Motor neuron (in vitro differentiated cells): ENCODE measurements at places on chromosomes 7 and 10. TPM values are rescaled to one million over a fixed set of nuclear protein-coding genes. Genes with fewer than 3 reads are reported as not detected.

DNA sequence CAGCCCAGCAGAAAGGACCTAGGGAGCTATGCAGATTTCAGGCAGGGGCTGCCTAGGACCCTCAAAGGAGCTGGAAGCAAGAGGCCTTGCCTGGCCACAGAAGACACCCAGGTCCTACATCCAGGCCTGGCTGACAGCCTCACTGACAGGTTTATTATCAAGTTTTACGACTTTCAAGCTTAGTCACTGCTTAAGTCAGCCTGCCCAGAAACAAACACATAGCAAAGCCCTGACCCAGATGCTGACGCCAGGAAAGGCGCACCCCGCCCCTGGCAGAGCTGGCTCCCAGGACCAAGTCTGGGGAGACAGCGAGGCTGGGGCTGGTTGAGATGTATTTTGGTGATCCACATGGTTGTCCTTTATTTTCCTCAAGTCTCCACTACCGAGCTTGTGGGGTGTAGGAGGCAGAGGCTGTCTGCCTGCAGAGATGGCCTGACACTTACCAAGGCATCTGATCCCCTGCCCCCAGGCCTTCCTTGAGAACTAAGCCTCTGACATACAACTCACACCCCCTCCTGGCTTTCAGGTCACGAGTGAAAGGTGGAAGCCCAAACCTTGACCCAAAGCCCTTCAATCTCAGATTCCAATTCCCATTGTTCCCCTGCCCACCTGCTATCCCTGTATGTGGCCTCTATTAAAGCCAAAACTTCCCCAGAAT, 80.7 kb upstream of the EMX2 start:
- peak; percentile 98 for ATAC-seq

- ATAC-seq, result no peak
Measured at GRCh38 chr7:25455683-25456251, 227.5 kb upstream of the NPVF start.

- ATAC-seq, result no peak
Measured at GRCh38 chr10:77614778-77615625, 22.6 kb downstream of the KCNMA1 start.

DNA sequence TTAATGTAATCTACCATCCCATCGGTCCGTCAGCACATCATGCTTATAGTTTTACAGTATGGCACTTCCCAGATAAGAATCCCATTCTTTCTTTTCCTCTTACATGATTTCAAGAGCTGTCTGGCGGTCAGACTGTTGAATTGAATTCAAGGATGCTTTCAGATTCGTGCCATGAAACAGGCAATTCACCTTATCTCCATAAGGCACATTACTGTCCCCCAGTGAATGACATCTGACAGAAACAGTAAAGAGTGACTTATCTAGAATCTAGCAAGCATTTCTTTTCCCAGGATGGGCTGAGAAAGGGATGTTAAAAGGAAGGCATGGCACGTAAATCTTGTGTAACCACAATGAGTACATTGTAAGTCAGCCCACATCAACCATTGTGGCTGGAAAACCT, 61.1 kb upstream of the SEM1 start:
- no peak for ATAC-seq

NUTM2A gene
- total RNA-seq, result 4.7 and 4.9 TPM in 2 replicates

GRCh38 chr7:130491841-130492522, at the start of gene MEST:
Gene MEST, plus strand, starts transcription at chr7:130492085. Its CDS starts 229 bp downstream, at chr7:130492314.
- ATAC-seq, result peak; percentile 68

DNA sequence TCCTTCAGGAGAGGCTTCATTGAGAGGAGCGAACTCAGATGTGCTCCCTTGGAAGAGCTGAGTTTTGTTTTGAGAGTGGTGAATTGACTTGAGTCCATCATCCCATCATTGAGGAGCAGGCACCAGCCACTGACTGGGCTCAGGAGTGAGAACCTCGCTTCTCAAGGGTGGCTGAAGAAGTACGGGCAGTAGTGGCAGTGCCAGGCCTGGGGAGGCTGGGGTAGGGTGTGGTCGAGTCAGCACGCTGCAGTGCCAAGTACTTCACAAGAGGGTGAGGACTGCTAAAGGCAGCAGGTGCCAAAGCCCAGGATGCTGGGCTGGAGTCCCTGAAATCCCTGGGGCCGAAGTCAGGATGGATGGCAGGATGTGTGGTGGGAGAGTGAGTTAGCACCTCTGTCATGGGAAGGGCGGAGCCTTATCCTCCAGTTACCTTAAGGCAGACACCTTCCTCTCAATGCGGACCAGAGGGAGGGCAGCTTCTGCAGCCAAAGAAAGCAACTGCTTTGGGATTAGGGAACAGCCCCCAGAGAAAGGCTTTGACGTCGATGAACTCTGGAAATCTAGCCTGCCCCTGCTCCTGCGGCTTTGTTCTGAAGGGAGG, 210.3 kb downstream of the CAMK1D start:
- ATAC-seq, result no peak

DNA sequence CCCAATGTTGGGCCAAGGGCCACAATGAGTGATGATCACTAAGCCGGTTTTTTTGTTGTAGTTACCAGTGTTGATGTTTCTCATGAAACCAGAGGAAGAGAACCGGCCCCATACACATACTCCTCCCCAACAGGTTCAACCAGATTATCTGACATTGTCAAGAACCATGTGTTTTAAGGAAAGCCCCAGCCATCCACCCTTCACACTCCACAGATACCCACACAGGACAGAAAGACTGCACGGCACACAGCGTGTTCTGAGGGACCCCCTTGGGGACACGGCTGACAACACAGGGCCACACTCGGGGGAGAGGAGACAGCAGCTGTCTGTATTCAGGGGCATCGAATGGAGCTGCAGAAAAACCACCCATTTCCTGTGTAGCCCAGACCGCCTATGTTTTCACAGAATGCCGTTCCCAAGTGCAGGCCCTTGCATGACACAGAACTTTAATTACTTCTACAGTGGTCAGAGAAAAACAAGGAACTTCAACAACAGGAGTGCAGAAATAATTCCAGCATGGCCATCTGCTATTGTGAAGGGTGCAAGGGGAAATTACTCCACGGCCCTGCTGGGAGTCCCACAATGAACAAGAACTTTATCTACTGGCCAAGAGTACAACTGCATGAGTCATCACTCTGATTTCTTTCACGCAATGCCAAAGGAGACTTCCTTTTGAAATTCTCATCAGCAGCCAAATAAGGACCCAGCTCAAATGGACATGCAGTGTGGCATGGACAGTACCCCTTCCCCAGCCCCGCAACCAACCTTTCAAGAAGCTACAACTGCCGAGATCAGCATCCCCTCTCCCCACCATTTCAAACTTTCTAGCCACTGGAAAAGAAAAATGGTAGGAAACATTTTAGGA, 2.3 kb downstream of the KLF6 start:
- peak; percentile 11 for ATAC-seq

DNA sequence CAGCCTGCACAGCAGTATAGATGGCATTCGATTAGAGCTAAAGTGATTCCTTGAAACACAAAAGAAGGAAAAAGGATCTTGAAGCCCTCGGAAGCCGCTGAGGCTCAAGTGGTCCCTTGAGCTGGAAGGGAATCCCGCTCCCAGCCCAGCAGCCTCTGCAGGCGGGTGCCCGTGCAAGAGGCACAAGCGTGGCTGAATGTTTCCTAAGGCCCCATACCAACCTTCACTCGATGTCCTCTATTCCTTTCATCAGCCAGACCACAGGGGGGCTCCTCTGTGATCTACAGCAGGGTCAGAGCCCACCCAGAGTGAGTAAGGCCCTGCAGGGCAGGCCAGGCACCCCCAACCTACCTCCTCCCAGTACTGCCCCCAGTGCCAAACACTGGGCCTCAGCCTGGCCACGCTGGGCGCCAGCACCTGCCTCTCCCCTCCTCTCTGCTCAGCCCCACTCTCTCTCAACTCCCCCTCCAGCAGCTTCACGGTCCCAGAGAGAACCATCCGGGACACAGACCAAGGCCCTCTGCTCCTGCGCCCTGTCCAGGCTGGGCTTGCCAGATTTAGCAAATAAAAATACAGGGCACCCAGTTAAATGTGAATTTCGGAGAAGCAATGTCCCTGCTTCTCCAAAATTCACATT, 30.5 kb downstream of the EBF3 start:
- no peak for ATAC-seq

GRCh38 chr7:31488562-31489203, 25.2 kb upstream of the ITPRID1 start:
- ATAC-seq, result peak; percentile 65

ARL4A gene
- total RNA-seq, result 73.5 and 90.3 TPM in 2 replicates

GPRIN2 gene
- total RNA-seq, result 0.36 TPM in 1 of 2 replicates, not detected in the other

DNA sequence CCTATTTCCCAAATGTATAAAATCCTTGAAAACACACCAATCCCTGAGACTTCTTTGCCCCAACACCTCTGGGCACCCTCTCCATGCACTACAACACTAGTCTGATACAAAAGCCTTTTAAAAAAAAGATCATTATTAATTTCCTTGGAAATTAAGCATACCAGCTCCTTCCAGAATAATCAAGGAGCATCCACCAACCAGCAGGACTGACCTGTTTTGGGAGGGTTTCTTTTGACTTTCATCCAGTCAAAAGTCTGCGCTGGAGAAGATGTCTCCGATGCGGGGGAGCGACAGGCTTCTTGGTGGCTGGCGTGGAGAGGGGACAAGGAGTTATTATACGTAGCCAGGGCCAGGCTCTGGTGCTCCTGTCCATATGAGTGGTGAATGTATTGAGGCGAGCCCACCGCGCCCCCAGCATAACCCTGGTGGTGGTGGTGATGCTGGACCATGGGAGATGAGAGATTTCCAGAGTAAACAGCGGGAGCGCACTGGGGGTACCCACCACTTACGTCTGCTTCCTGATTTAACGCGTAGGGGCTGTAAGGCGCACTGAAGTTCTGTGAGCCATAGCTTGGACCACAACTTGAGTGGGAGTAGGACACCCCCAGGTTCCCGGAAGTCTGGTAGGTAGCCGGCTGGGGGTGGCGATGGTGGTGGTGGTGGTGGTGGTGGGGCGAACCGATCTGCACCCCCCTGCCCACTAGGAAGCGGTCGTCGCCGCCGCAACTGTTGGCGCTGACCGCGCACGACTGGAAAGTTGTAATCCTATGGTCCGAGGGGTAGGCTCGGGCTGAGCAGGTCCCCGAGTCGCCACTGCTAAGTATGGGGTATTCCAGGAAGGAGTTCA, 527 bp downstream of the HOXA1 start:
- ATAC-seq, result no peak

- peak; percentile 91 for ATAC-seq
Measured at GRCh38 chr10:5666008-5666840, at the start of gene ASB13. Gene ASB13, minus strand, starts transcription at chr10:5666595. Its CDS starts 44 bp downstream, at chr10:5666551.

SH3PXD2A gene
- total RNA-seq, result 30.8 and 31.5 TPM in 2 replicates
